ENCODE measurements at places on chromosomes 16 and 17. TPM values are rescaled to one million over a fixed set of nuclear protein-coding genes. Genes with fewer than 3 reads are reported as not detected.

LITAFD gene
- total RNA-seq = not detected

KRTAP9-8 gene
- not detected for total RNA-seq

HSF5 gene
- total RNA-seq = under 0.01 TPM

YPEL2 gene
- 44.5 TPM for total RNA-seq

IRX3 gene
- total RNA-seq = 1.2 TPM

All from endothelial cell of coronary artery (primary cell).